CD4-positive, alpha-beta T cell treated with Interleukin-12 subunit alpha and Interleukin-12 subunit beta, for 1 hour (primary cell): ENCODE measurements at places on chromosomes 3 and 15.
A peak's percentile ranks its signal among the peaks of the same experiment; 100 is the strongest.

- no peak for DNase-seq
Measured at GRCh38 chr3:48352546-48352945, 19.1 kb upstream of the SPINK8 start.

GRCh38 chr3:42728668-42729364, 26.2 kb upstream of the HHATL start:
- DNase-seq = no peak

DNA sequence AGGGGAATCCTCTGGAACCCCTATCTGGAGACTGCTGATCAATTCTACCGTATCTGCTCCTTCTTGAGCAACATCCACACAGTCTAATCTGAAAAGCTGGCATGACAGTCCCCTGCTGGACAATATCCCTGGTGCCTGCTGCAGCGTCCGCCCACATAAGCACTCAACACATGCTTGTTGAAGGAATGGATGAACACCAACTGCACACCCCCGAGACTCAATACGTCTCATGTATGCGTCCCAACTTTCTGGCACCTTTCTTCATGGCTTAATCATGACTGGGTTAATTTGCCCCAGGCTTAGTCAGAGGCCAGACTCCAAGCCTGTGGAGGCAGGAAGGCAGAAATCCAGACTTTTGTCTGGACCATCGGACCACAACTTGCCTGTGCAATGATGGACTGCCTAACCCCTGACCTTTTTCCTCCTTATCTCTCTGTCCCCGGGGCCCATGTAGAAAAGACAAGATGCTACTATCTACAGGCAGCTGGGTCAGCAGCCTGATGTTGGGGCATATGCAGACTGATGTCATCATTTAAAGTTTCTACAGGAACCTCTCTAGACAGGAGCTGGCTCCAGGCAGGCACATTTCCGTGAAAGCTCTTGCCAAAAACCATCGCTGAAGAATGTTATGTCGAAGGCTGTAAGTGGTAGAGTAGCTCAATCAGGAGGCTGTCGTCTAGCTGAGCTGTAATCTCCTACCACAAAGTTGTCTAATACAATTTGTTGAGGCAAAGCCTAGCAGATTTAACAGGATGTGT, 114.1 kb upstream of the TPM1 start:
- DNase-seq = no peak

DNA sequence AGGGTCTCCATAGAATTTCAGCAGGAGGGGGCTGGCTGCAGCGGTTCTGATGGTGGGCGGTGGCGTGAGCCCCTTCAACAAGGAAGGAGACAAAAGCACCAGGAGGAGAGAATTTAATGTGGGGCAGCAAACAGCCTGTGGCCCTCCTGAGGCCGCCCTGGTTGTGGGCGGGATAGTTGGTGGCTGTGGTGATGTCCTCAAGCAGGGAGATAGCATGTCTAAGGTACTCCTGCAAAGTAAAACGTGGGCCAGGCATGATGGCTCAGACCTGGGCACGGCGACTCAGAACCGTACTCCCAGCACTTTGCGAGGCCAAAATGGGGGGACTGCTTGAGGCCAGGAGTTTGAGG, 94.0 kb downstream of the LRRK1 start:
- no peak for DNase-seq

DNA sequence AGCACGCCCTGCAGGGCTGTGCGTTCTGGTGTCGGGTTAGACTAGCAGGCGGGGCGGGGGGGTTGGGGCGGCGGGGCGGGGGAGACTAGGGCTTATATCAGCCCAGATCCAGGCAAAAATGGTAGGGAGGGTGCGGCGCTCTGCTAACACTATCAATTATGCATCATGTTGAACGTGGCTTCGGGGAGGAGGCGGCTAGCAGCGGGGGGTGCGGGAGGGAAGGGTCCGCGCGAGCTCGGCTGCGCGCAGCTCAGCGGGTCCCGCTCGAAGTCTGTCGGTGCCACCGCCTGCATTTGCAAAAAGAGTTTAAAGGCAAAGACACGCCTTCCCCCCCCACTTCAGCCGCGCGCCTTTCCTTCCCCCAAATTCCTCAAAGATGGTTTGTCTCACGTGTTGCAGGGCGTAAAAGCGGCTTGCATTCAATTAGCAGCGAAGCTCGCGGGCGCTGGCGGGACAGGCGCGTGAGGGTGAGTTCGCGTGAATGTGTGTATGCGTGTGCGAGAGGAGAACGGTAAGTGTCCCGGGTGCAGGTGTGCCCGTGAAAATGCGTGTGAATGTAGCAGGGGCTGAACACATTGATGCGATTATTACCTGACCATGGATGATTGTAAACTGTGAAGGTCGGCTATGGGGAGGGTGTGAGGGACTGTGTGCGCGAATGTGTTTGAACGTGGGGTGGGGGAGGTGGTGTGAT, at the start of gene ISLR2:
ISLR2 (plus strand) TSS at position 432 of the 694 bp plus-strand sequence. CDS start 2,169 bp downstream, outside the sequence.
- no peak for DNase-seq

DNA sequence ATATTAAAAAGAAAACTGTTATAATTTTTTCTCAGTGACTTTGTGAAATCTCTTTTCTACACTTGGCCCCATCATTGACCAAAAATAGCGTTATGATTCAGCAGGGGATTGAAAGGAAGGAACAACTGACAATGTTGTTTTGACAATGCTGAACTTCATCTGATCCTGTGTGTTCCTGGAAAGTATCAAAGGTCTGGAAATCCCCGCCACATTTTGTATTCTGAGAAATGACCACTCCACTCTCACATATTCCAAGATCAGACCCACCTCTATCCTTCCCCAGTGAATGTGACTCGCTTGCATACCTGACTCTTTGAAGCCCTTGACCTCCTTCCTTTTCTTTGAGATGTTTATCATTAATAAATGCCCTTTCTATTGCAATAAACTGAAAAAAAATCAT, 9.7 kb upstream of the RIOX2 start:
- no peak for DNase-seq

- DNase-seq = no peak
Measured at GRCh38 chr3:171828902-171829770, 14.0 kb upstream of the TMEM212 start.

DNA sequence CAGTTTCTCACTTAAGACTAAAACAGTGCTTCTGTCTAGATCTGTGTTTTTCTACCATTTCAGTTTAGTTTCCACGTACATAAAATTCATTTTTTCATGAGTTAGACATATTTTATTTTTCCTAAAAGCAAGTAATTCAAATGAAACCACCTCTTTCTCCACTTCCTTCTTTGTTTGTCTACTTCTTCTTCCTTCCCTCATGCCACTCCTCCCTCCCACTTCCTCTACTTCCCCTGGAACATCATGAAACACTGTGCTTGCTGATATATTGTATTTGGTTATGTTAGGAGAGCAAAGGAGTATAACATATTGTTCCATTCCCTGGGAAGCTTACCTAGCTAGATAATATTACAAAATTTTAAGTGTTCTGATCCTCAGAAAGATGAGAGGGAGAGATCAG, 36.7 kb upstream of the GOLGA8B start:
- DNase-seq = no peak

DNA sequence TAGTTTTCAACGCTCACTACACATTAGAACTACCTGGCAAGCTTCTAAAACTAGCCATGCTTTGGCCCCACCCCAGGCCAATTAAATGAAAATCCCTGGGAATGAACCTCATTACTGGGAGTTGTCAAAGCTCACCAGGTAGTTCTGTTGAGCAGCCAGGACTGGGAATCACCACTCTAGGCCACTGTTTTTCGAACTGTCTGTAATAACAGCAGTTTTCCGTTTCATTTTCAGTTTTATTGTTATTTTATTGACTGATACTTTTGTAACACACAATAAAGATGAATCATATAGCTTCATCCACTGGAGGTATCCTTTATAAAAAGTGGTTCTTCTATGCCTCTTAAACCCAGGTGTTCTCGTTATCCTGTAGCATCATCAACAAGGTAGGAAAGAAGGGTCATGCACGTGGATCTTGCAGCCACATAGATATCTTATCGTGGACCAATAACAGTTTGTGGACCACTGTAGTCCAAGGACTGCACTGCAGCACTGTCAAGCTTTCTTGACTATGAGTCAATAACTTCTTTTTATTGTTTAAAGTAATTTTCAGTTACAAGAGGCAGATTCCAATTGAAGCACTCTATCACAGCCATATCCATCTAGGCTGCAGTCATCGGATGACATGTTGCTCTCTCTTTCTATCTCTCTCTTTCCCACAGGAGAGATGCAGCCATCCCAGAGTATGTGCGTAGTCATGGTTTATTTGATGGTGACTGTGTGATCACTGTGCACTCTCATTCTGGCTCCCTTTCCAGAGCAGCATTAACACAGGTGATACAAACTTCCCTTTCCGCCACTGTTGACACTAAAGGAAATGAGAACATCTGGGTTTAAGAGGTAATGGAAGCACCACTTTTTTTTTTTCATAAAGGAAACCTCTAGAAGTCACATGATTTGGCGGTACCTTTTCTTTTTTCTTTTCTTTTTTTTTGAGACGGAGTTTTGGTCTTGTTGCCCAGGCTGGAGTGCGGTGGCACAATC, 39.0 kb upstream of the BLM start:
- peak; percentile 30 for DNase-seq

- no peak for DNase-seq
Measured at GRCh38 chr3:158953131-158953530, 151.3 kb downstream of the MFSD1 start.

DNA sequence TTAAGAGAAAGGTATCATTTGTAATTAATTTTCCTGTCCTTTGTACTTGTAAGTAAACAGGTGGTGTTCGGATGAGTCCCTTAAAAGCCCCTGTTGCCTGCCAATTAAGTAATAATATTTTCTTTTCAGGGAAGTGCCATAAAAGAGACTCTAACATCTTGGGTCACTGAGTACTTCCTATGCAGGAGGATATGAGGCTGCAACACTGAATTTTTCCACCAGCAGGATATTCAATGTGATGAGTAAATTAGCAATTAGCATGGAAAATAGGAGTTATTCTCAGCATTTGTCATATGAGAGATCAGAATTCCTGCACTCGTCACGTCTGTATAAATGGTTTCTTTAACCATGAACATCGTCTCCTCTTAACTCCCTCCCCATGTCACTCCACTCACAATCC, 45.4 kb downstream of the WWTR1 start:
- no peak for DNase-seq

- DNase-seq = no peak
Measured at GRCh38 chr3:45939341-45939771, 3.9 kb upstream of the CXCR6 start.

- DNase-seq = no peak
Measured at GRCh38 chr3:72114773-72115172, 329.8 kb upstream of the PROK2 start.

DNA sequence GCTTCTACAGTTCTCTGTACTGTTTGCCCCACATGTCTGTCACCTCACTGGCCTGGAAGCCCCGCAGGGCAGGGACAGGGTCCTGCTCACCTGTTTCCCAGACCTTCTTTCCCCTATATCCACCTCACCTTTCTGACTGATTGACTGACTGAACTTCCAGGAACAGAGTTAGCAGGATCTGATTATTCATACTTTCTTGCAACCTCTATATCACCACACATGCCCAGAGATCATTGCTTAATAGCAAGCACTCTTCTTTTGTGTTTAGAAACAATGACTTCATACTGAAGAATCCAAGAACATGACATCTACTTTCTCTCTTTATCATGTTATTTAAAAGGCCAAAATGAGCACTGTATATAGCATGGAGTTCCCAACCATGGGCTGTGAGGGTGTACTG, 18.0 kb upstream of the CLEC3B start:
- DNase-seq = no peak

- DNase-seq = no peak
Measured at GRCh38 chr3:193129607-193130006, 111.4 kb upstream of the PLAAT1 start.

DNA sequence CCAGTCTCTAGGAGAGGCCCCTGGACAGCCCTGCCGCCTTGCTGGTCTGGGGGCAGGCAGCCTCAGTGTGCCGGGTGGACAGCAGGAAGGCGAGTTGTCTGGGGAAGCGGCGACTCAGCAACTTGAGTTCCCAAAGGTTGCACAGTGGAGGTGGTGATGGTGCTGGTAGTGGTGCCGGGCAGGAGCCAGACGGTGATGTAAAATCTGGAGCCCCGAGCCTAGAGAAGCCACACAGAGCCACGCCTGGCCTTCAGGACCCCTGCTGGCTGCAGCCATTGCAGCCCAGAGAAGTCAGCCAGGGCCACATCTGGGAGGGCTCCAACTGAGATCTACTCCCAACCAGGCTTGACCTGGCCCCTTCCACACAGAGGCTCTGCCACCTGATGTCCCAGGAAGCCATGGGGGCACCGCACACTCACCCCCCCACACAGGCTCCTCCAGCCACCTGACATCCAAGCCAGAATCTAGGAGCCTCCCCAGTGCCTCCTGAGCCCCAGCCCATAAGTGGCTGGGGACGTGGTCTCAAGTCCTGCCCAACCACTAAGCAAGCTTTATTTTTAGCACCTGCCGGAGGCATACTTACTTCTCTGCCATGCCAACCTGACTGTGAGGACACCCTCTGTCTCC, 8.8 kb downstream of the C3orf22 start:
- DNase-seq = no peak

DNA sequence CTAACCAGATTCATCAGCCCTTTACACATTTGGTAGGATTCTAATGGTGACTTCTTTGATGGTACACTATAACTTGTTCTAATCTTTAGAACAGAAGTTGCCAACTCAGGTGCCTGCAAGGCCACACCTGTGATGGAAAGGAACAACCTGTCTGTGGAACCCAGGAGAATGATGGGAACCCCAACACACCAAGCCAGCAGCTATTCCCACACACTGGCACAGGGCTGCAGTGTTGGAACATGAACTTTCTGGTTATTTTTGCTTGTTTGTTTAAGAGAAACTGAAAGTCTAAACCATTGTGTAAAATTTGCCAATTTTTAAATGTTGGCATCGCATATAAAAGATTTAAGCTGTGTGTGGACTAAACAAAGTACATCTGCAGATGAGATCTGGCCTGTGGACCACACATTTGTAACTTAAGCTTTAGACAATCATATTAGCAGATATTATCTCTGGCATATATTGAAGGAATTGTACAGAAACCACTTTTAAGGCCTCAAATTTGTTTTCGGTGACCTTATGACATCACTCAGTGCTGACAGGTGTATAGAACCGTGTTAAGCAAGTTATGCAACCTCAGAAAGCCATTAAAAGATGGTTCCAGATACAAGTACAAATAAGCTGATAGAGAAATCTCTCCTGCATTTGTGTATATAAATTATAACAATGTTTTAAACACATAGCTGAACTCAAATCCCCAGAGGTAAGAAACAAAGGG, 242.9 kb downstream of the SLC9A9 start:
- no peak for DNase-seq

DNA sequence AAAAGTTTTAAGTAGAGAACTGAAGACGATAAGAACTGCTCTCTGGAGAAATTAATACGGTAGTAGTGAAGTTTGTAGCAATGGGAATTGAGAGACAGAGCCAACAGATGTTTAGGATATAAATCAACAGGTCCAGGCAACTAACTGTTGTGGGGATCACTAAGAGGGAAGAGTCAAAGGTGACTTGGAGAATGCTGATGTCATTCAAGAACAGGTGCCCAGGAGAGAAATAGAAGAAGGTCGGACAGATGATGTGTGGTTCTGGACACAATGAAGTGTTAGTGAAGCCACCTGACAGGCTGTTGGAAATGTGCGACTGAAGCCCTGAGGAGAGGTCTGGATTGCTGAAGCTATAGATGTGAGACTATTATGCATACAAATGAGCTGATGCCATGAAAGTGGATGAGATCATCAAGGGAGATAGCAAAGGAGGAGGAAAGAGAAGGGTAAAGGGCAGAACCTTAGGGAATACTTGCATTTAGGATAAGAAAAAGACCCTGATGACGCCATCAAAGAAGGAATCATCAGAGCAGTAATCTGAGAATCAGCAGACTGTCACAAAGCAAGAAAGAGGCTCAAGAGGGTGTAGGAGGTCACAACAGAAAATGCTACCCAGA, 183.7 kb downstream of the FRMD5 start:
- DNase-seq = no peak

GRCh38 chr3:197338586-197338985, 40.2 kb upstream of the DLG1 start:
- DNase-seq = no peak

- DNase-seq = no peak
Measured at GRCh38 chr3:160725338-160725737, 30.7 kb upstream of the PPM1L start.
